ENCODE measurements at places on chromosomes 2 and 18.

GRCh38 chr2:160816916-160817499 is 323.4 kb upstream of the RBMS1 start:
- no peaks in the 10 kb centered on the region for H3K27me3 ChIP-seq
- no peak overlapping the region for H3K4me3 ChIP-seq
- no peaks in the 10 kb centered on the region for H3K4me1 ChIP-seq
- no peak for DNase-seq
- H3K36me3 ChIP-seq = no peaks in the 10 kb centered on the region
- no peak overlapping the region for H3K27ac ChIP-seq

GRCh38 chr2:280650-281110 is 7.2 kb downstream of the ALKAL2 start:
- H3K36me3 ChIP-seq = peaks cover 80% of the 10 kb centered on the region
- no peak overlapping the region for H3K4me3 ChIP-seq
- H3K4me1 ChIP-seq = peaks cover 2% of the 10 kb centered on the region
- peaks cover 3% of the 10 kb centered on the region for H3K27me3 ChIP-seq
- H3K27ac ChIP-seq = no peak overlapping the region

DNA sequence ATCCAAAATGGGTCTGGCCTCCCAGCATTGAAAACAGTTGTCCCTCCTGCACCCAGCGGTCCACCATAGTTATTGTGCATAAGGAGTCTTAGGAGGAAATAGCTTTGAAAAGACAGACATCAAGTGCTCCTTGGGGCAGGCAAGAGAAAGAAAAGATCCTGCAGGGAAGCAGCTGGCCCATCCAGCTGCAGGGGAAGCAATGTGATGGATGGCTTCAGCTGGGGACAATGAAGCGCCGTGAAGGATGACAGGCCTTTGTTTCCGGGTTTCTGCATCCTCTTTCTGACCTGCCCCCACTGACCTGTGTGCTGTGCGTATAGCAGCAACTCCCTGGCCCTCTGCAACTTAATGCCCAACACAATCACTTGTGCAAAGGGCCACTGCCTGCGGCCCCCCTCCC is 142.9 kb upstream of the NCKAP5 start:
- H3K27ac ChIP-seq = no peak overlapping the region
- H3K4me3 ChIP-seq = no peak overlapping the region
- no peaks in the 10 kb centered on the region for H3K36me3 ChIP-seq
- H3K4me1 ChIP-seq = no peaks in the 10 kb centered on the region
- no peak for DNase-seq

DNA sequence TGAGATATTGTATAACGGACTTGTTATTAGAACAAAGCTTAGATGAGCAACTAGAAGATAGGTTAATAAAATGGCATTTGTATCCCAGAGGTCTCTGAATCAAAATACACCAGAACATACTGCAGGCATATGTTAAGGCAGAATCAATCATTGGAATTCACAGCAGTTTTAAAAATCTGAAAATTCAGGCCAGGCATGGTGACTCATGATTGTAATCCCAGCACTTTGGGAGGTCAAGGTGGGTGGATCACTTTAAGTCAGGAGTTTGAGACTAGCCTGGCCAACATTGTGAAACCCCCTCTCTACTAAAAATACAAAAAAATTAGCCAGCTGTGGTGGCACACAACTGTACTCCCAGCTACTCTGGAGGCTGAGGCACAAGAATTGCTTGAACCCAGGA is 405.2 kb downstream of the ZEB2 start:
- H3K4me1 ChIP-seq = peaks cover 32% of the 10 kb centered on the region
- no peak overlapping the region for H3K27ac ChIP-seq
- peaks cover 10% of the 10 kb centered on the region for H3K36me3 ChIP-seq
- no peak overlapping the region for H3K4me3 ChIP-seq
- no peak for DNase-seq

- peaks cover 9% of the 10 kb centered on the region for H3K27me3 ChIP-seq
- DNase-seq = no peak
- H3K4me1 ChIP-seq = peaks cover 14% of the 10 kb centered on the region
- H3K27ac ChIP-seq = no peak overlapping the region
- H3K36me3 ChIP-seq = no peaks in the 10 kb centered on the region
Measured at GRCh38 chr2:29325544-29325943, 210.3 kb downstream of the CLIP4 start.
